ENCODE measurements at places on chromosomes 6 and 20.

DNA sequence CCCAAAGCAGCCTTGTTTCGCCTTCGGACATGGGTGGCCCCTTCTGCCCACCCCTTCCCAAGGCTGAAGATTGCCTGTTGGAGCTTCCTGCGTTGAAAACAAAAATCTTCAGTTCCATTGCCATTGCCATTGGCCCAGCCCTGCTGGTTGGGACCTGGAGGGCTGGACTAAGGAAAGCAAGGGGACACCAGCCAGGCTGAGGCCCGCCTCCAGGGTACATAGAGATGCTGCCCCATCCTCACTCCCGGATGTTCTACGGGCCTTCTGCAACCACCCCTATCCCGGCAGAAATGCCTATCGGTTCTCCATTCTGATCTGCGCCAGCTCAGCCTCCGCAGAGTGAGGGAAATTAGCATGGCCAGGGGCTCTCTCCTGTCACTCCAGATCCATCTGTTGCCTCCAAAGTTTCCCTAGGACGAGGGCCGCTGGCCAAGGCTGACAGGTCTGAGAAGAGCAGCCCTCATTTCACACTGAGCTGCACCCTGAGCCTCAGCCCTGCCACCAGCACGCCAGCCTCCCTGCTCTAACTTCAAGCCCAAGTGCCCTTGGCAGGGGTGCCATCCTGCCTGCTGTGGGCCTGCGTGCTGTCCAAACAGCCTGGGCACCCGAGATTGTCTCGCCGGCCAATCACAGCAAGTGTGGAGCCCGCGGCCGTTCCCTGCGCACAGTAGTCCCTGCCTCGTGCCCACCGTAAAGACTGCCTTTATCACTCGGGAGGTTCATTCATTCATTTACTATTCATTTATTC is 13.4 kb upstream of the STX16 start:
- DNase-seq = no peak

GRCh38 chr6:89323511-89323971 is 8.4 kb upstream of the GABRR2 start:
- DNase-seq = no peak

- peak; percentile 38 for DNase-seq
These were observed 869.7 kb downstream of the PHF3 start for GRCh38 chr6:64505312-64505711.

- no peak for DNase-seq
These were observed 455.1 kb downstream of the ADGRB3 start for GRCh38 chr6:69090132-69090531.

DNA sequence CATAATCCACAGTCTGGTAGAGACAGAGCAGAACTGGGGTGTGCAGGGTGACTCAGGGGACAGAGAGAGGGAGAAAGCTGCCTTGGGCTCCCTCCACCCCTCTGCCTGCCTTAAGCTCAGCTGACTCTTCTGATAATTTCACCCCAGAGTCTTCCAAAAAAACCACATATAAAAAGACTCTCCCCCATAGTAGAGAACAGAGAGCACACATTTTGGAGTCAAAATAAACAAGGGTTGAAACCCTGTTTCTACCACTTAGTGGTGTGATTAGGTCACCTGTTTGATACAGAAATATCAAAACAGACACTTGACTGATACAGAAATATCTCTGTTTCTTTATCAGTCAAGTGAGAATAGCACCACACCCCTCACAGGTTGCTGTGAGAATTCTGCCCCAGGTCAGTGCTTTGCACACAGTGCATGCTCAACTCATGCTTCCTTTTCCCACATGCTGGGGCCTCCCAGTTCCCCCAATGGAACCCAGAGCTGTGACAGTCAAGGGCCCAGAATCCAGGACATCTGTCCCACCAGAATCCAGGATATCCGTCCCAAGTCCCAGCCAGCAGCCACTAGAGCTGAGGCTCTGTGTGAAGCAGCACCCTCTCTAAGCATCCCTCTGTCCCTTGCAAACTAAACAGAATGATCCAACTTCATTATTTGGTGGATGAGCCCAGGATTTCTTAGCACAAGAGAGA is 1.2 kb downstream of the TREML2 start:
- no peak for DNase-seq

GRCh38 chr6:13635948-13636658 is 21.0 kb downstream of the NOL7 start:
- DNase-seq = no peak

All from A549 (cell line).